Glomerular endothelial cell (primary cell): ENCODE measurements at places on chromosomes 2 and 18.
A peak's percentile ranks its signal among the peaks of the same experiment; 100 is the strongest.

DNA sequence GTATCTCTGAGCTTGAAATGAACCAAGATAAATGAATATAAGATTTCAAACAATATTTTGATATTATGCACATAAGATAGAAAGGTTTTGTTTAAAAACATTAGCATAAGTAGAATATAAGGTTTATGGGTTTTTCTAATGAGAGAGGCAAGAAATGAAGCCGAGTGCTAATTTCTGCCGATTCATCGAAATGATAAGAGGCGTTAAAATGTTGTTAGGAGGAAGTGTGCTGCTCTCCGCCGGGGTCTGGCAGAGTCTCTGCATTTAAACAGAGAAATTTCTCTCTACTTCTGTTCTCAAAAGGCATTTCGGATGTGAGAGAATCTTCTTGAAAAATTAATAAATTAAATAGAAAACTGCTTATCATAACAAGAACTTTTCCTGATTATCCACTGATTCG, 83.6 kb downstream of the MRPS9 start:
- no peak for DNase-seq

DNA sequence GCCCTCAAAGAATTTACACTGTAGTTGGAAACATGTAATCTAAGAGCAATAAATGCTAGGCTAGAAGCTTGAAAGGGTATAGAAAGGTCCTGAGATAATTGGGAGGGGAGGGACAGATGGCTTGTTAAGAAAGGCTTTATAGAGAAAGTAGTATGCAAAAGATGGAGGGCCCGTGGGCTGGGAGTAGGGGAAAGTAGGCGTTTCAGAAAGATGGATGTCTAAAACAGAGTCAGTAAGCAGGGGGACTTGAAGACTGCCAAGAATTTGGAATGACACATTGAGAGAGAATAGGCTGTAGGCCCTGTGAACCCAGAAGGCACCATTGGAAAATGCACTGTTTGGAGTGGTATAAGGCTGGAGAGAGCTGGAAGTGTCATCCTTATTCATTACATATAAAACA, 822 bp downstream of the PSMG2 start:
- no peak for DNase-seq

DNA sequence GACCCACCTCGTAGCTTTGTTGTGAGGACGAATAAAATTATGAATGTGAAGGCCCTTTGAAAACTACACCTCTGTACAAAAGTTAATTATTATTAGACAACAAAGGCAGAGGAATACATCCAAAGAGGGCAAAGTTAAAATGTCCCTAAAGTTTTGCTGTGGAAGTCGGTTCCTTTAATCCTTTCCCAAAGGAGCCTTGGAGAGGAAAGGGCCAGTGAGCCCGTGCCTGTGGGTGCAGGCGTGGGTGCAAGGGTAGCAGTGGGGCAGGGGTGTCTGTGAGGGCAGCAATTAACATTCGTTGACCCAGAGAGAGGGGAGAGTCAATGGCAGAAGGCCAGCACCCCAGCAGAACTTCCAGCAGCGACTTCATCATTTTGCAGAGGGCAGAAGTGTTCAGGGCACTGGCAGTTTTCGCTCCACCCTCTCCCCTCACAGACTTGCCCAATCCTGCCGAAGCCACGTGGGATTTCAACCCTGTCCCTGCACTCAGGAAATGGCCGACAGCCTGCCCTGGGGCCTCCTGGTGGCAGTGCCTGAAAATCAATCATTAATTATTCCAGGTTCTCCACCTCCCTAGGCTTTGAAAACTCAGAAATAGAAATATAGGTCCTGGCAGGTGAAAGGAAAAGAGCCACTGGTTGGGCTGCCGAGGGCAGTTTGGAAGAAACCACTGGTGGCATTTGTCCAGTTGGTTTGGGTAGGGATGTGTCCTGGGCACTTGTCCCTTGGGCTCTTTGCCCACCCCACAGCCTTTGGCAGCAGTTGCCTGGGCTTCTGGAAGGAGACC, 4.2 kb upstream of the PAX8 start:
- no peak for DNase-seq

DNA sequence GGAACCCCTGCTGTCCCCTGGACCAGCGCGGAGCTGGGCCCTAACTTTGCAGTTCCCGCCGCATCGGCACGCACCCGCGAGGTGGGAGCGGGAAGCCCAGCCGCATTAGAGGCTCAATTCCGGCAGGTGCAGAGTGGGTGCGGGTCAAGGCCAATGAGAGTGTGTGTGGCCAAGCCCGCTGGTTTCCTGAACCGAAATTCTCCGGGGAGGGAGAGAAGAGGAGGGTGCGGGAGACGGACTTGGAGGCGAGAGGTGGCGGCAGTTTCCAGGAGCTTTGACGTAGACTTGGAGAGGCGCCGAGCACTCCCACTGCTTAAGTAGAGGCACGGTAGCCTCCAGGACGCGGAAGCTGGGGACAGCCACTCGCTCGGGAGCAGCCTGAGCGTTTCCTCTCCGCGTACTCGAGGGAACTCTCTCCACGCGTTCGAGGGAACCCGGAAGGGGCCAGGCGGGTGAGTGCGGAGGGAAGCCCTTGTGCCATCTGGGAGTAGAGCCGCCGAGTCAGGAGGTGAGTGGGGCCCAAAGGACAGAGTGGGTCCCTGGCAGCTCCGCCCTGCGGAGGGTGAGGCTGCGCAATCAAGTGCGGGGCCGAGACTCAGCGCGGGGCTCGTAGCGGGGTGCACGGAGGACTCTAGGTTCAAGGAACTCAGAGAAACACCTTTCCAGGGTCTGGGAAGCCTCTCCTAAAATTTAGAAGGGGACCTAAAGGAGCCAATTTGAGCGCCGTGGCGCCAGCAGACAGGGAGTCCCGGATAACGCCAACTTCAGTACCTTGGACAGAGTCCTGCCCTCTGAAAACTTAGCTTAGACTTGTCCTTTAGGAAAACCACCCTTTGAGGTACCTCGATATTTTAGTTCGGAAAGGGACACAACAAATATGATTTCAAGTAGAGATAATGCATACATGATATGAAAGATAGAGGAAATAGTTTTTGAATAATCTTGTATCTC, at the start of gene FAM237A:
FAM237A (plus strand) TSS at position 413 of the 951 bp plus-strand sequence. CDS start 1,750 bp downstream, outside the sequence.
- peak; percentile 25 for DNase-seq

DNA sequence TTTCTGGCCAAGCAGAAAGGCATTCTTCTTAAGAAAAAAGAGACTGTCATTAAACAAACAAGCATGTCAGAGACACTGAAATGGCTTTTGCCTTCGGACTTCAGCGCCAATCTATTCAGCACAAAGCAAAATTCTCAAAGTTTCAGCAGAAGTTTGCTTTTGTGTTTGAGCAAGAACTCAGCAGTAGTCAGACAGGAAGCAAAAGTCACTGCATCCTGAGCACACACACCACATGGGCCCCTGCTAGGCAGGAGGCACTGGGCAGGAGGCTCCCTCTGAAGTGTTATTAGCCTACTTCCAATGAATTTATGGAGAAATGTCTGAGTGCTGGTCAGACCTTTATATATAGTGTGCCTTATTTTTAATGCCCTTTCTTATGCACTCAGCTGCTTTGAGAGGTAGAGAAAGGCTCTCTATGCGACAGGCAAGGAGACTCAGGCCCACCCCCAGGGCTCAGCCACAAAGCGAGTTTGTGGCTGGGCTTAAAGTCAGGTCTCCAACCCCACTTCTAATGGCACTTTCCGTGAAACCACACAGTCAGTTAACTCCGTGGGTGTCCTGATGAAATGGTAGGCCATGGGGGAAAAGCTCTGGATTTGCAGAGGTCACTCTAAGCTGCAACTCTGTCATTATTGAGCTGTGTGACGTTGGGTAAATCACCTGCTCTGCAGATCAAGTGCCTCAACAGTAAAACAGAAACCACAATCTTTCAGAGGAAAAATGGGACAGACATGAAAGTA, 161.0 kb upstream of the TMEM200C start:
- DNase-seq = peak; percentile 27
